CD4-positive, alpha-beta T cell treated with Interleukin-4 for 4 hours (primary cell): ENCODE measurements at places on chromosomes 5 and 9.

DNA sequence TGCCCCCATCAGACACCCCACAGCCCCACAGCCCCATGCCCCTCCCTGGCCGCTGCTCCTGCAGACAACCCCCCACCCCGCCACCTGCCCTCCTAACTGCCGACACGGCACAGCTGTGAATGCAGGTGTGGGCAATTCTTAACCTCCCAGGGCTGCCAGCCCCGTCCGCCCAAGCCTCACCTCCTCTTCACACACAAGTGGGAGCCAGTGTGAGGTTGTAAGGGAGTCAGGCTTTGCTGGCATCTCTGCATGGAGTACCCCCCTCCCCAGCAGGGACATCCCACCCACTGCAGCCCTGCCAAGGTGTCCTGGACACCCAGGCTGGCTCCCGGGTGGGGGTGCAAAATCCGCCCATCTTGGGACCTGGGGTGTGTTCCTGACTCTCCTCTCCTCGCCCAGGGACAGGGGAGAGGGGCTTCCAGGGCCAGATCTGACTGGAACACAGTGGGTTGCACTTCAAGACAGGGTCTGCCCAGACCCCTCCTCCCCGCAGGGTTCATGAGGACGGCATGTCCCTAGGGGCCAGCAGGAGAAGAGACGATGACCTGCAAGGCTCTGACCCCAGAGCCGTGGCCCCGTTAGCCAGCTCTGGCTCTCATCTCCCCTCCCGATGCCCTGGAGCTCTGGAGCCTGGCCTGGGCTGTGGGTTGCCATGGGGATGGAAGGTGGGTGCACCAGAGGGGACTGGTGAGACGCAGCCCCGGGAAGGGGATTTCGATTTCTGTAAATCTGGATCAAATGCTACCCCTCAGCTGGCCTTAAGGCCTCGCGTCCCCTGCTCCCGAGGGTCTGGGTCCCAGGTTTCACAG lies 34.4 kb downstream of the SARDH start:
- no peak for DNase-seq

DNA sequence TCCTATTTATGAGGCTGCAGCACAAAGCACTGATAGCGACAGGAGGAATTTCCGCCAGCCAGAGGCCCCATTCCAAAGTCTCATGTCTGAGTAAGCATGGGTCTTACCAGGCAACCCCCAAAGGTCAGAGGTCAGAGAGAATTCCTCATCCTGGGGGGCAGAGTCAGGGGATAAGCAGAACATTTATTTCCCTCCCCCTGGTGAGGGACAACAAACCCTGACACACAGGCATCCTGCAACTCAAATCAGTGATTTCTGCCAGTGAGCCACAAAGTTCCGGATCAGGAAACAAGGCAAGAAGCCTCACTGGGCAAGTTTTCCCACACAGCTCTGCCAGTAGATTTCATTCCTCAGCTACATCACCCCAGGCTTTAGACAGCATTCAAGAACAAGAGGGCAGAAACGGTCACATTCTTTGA lies 37.0 kb downstream of the ADAMTS12 start:
- no peak for DNase-seq

DNA sequence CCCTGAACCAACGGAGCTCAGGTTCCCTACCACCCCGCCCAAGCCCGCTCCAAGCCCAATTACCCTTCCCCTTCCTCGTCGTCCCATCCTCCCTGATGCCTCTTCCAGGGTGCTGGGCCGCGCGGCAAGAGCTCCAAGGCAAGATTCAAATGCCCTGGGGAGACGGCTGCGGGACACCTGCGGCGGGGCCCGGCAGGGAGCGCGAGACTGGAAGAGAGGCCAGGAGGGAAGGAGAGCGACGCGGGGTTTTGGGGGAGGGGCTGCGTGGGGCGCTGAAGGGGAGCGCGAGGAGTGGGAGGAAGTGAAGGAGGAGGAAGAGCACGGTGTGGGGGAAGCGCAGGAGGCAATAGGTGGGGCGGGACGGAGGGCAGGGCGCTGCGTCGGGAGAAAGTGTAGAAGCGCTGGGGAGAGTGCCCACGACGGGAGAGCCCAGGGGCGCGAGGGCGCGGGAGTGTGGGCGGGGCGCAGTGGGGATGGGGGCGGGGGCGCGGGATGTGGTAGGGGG lies 975 bp upstream of the NXNL2 start:
- no peak for DNase-seq

DNA sequence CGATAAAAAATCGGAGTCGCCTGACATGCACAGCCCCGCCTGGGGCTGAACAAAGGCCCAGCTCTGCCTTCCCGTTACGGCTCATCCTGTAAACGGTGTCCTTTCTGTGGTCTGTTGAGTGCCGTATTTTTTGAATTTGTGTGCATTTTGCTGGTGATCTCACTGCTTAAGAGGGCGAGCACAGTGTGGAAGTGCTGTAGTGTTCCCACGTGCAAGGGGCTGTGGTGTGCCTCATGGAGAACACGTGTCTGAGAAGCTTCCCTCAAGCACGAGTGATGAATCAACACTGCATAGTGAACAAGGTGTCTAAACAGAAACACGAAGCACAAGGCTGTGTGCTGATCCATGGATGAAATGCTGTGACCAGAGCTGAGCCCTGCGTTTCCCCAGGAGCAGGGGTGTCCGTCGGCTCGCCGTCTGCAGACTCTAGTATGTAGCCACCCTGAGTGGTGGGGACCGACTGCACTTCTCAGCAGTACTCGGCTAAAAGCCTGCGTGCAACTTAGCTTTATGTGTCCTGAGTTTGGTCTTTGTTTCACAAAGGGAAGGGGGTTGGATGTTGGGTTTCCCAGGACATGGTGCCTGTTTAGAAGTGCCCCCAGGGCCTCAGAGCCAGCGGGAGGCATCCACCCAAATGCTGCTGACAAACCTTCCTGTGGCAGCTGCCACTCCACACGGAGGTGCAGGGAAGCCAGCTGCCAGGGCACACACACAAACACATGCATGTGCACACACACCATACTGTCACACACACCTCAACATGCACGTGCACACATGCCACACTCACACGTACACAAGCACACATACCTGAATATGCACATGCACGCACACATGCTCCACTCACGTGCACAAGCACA lies 77.2 kb upstream of the IRX4 start:
- DNase-seq = no peak

GRCh38 chr9:91900797-91901177 lies 49.2 kb downstream of the ROR2 start:
- no peak for DNase-seq

- no peak for DNase-seq
Measured at GRCh38 chr5:127867022-127867783, 164.0 kb downstream of the CCDC192 start.

GRCh38 chr5:133272345-133272744 lies 220.5 kb downstream of the HSPA4 start:
- DNase-seq = no peak

DNA sequence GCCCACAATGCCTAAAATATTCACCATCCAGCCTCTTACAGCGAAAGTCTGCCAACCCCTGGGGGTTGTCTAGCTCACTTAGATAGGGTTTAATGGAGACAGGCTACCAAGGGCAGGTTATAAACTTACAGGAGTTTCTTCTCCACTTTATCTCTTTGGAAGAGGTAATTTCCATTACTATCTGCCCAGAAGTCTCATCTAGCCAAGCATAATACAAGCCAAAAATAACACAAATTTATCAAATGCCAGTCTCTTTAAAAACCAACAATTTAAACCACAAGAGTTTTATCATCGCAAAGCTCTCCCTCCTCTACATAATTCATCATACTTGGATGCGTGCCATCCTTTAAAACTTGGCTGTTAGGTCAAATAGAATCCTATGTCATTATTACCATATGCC lies 6.2 kb downstream of the RBM22 start:
- DNase-seq = no peak

DNA sequence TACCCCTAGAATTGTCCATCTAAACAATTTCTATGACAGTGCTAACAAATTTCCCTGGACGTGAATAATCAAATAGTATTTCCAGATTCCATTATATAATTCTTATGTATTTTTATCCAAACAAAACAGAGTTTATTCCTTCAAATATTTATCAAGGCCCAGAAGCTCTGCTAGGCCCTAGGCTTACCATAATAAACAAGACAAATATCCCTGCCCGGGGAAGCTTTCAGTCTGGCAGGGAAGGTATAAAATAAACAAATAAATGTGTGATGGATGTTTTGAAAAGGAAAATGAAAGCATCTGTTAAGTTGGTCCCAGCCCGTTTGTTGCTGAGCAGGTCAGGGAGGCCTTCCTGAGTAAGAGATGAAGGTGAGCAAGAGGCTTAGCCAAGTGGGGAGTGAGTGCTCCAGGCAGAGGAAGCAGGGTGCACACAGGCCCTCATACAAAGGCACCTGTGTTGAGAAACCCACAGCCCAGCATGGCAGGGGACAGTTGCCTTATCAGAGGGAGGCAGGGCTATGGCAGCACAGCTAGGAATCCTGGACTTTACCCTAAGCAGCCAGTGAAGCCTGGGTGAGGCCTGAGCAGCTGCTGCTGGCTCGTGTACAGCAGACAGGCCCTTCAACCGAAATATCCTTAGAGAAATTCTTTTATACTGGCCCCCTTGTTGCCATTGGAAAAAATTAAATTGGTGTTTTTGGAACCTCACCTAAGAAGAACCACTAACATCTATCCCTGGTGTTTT lies 7.7 kb upstream of the SLC35D2 start:
- peak; percentile 22 for DNase-seq

DNA sequence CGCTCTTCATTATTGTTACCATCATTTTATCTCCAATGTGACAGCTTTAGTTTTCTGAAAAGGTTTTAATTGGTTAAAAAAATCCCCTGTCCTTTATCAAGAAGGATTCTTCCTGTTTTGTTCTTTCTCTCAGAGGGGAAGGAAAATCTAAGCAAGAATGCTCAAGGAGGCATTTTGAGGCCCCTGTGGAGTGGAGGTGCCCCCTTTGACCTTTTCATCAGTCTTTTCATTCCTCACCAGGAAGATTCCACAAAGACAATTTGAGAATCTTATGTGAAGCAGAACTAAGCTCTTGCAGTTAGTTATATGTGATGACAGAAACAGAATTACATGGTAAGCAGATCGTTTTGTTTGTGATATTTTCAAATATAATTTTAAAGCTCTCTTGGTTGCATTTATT lies 489.6 kb downstream of the MAN2A1 start:
- DNase-seq = no peak

DNA sequence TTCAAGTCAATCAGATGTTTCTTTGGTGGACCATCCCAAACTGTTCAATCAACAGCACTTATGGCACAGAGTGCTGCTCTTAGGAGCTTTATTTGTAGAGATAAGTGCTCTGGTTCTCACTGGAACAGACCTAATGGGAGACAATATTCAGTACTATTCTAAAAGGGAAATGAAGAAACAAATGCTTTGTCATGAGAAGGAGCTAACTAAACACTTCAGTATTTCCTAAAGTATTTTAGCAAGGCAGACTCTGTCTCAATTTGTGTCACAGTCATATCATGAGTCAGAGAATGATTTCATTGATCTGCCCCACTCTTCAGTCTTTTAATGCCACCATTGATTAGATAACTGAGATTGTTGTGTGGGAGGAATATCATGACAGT lies 175.3 kb downstream of the SLF1 start:
- DNase-seq = peak; percentile 14

DNA sequence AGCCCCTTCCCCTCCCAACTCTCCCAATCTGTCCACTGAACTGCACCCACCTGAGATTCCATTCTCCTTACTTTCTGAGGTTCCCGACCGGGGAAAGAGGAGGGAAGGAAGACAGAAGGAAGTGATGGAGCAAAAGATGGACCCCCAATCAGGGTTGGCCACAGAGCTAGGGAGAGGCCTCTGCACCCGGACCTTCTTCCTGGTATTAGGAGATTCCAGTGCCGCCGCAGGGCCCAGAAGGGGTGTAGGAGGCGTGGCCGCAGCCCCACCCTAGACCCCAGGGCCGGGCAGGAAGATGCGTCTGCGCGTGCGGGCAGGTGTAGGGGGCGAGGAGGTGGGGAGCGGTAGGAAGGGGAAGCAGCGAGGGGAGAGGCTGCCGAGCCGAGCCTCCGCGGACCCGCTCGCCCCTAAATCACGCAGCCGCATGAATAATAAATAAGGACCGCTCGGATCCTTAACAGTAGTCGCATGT lies 104.2 kb upstream of the MVB12B start:
- DNase-seq = no peak

DNA sequence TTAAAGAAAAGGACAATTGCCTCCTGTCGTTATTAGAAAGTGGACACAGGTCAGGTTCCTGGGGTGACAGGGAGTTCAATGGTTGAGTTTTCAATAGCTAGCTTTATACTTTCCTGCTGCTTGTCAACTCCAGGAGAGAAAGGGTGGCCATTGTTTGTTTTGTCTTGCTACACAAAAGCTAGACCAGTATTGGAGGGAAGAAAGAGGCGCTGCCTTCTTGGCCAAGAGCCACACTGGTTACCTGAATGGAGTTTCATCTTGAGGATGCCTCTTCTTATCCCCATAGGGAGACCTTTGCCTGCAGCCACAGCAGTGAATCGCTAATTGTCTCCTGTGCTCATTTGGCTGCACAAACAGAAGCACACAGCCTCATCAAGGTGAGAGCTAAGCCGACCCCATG lies 279.4 kb upstream of the GRIA1 start:
- DNase-seq = no peak

DNA sequence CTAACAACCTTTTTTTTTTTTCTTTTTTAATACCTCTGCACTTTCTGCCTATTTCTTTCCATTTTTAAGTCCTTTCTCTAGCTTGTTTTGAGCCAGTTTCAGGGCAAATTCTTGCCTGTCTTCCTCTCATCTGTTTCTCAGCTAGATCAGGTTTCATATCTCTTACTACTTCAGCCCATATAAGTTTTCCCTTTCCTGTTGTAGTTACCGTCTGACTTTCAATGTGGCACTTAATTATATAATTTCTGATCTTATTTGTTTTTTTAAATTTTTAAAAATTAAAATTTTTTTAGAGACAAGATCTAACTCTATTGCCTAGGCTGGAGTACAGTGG lies 104.7 kb upstream of the ELL2 start:
- DNase-seq = no peak

DNA sequence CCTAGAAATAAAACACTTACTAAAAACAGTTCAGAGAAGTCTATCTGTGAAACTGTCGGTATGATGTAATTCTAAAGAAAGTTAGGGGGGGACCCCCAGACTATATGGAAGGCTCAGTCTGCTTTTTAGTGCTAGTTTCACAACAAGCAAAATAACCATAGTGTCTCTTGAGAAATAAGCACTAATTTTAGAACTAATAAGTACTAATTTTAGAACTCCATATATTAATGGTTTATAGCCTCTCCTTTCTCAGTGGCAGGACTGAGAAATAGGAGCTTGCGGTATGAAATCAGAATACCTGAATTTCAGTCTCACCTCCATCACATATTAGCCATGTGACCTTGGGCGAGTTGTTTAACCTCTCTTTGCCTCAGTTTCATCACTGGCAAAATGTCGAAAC lies 1.4 kb upstream of the PHF24 start:
- DNase-seq = no peak

DNA sequence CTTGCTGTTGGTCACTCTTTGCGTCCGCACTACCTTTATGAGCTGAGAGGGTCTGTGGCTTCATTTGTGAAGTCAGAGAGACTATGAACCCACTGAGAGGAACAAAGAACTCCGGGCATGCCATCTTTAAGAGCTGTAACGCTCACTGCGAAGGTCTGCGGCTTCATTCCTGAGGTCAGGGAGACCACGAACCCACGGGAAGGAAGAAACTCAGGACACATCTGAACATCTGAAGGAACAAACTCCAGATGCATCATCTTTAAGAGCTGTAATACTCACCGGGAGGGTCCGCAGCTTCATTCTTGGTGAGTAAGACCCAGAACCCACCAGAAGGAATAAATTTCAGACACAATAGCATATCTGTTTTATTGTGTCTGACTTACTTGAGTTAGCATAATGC lies 19.2 kb downstream of the GCNT1 start:
- DNase-seq = no peak
